H7 (cell line): ENCODE measurements at places on chromosomes 7 and 10.
A peak's percentile ranks its signal among the peaks of the same experiment; 100 is the strongest.

DNA sequence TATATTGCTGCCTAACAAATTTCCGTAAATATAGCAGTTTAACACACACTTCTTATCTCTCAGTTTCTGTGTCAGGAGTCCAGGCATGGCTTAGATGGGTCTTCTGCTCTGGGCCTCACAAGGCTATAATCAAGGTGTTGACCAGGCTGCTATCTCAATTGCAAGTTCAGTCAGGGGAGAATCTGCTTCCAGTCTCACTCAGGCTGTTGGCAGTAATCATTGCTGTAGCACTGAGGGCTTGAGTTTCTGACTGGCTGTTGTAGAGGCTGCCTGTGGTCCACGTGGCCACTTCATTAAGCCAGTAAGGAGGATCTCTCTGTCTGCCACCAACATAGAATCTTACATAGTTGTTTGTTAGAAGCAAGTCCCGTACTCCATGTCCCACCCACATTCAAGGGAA lies 138.4 kb downstream of the ST7 start:
- no peak for DNase-seq

GRCh38 chr10:128116851-128117615 lies 9.2 kb downstream of the MKI67 start:
- peak; percentile 33 for DNase-seq

- no peak for DNase-seq
Observed at GRCh38 chr7:15204421-15204820, 301.9 kb upstream of the DGKB start.

GRCh38 chr10:16472828-16473227 lies 36.0 kb downstream of the PTER start:
- DNase-seq = no peak

GRCh38 chr10:78165617-78166016 lies 132.0 kb downstream of the RPS24 start:
- peak; percentile 54 for DNase-seq

- peak; percentile 89 for DNase-seq
Observed at GRCh38 chr10:101694674-101695403, at the start of gene FBXW4. Gene FBXW4 (minus strand): TSS chr10:101695170. CDS start chr10:101695105, 65 bp downstream.

DNA sequence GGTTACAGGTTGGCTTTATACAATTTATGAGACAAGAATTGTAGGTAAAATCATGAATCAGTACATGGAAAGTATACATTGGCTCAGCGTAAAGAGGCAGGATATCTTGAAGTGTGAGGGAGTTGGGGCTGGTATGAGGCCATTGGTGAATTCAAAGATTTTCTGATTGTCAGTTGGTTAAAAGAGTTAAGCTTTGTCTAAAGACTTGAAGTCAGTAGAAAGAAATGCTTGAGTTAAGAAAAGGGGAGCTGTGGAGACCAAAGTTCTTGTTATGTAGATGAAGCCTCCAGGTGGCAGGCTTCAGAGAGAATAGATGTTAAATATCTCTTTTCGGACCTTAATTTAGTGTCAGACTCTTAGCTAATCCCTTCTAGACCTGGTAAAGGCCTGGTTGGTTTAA lies 341.0 kb downstream of the GALNT17 start:
- no peak for DNase-seq

- peak; percentile 77 for DNase-seq
Observed at GRCh38 chr10:71337219-71337701, 18.2 kb downstream of the SLC29A3 start.

- no peak for DNase-seq
Observed at GRCh38 chr10:45627412-45628048, 45.0 kb downstream of the ZFAND4 start.

GRCh38 chr10:94308866-94309265 lies 53.9 kb downstream of the NOC3L start:
- no peak for DNase-seq

DNA sequence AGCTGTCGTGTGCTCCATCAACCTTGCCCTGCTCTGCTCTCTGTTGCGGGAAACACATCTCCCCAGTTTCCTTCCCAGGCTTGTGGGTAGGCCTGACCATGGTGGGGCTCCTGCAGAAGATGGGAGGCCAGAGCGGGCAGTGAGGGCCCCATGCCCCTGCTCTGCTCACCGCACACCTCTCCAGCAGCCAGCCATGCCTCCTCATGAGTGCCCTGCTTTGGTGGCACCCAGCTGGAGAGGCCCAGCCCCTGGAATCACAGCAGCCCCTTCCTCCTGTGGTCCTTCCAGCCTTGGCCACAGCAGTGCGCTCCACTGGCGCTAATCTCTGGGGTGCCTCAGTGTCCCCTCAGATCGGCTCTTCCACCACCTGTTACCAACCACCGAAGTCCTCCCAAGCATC lies 4.2 kb upstream of the OPN4 start:
- peak; percentile 24 for DNase-seq

- DNase-seq = no peak
Observed at GRCh38 chr10:92813979-92814378, 34.3 kb upstream of the EXOC6 start.
